Trophoblast cell (in vitro differentiated cells and primary cell): ENCODE measurements at places on chromosomes 6 and 20.
A peak's percentile ranks its signal among the peaks of the same experiment; 100 is the strongest.

- DNase-seq, result no peak
These were observed 101.4 kb downstream of the LRRC1 start for GRCh38 chr6:53896196-53896595.

GRCh38 chr20:23605867-23606651 lies at the start of gene CST9:
CST9 (minus strand) TSS chr20:23605917; CDS start chr20:23605864, 53 bp downstream.
- DNase-seq, result no peak

- peak; percentile 42 for DNase-seq
These were observed 59.9 kb downstream of the SLC22A2 start for GRCh38 chr6:160198606-160199211.

DNA sequence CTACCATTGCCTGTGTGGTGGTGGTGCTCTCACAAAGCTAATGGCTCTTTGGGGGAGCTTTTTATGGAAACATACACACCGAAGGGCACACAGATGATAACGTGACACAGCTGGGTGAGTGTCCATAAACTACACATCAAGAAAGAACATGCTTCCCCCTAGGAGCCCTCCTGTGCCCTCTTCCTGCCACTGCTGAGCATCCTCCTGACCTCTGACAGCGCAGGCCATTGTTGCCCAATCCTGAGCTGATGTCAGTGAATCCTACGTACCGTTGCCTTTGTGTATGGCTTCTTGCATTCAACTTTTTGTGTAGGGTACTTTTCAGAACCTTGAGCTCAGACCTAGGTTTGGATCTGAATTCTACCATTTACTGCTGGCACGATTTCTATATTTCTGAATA lies 65.8 kb upstream of the SLC22A1 start:
- DNase-seq, result no peak

GRCh38 chr6:63572747-63573075 lies 431 bp downstream of the LOC128125822 start:
- DNase-seq, result no peak

DNA sequence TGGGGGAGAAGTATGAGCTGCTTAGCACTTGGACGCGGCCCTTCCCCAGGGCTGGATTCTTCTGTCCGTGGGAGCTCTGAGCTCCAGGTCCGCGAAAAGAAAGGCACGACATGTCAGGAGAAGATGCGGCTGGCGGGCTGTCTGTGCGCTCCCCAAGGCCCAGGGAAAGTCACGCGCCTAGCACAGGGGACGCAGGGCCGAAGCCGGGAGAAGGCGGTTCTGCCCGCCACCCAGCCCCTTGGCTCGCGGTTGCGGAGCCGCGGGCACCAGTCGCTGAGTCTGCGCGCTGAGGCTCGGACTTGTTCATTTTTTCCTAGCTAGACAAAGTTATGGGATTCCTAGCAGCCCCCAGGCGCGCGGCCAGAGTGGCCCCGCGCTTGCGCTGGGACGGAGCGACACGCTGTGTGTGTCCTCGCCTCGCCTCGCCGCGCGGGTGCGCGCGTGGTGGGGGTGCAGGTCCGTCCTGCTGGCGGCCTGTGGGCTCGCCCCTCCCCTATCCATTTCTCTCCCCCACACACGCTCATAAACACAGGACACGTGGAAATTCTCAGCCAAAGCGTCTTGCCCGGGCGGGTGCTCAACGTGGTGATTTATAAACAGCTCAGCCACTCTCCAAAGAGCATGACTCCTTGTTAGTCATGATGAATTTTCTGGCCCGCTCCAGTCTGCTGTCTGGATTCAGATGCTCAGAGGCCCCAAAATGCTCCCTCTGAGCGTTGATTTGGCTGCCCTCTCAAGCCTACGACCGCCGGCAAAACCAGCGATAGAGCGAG lies 1.9 kb upstream of the POU3F2 start:
- no peak for DNase-seq

- no peak for DNase-seq
These were observed 410.2 kb downstream of the CDC5L start for GRCh38 chr6:44797746-44798145.

DNA sequence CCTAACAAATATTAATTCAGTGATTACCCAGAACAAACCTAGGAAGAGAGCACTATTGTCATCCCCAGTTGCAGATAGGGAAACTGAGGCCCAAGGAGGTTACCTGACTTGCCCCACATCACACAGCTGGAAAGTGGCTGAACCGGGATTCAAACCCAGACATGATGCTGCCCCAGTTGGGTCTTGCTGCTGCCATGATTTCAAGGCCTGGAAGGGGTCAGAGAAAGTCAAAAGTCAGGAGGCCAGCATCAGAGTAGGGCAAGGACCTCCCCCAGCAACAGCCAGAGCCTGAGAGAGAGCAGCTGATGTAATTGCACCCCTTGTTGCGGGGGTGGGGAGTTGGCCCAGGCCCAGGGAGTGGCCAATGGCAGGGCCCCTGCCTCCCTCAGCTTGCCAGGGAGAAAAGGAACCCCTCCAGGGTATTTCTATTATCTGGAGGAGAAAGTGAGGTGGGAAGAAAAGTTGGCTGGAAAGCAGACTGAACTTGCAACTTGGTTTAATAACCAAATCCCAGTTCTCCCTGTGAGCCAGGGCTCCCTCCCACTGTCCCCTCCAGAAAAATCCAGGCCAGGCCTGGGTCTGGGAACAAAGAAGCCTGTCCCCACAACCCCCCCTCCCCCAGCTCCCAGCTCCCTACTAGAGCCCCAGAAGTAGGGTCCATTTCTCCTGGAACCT lies 83.6 kb downstream of the MRPL14 start:
- DNase-seq, result no peak

DNA sequence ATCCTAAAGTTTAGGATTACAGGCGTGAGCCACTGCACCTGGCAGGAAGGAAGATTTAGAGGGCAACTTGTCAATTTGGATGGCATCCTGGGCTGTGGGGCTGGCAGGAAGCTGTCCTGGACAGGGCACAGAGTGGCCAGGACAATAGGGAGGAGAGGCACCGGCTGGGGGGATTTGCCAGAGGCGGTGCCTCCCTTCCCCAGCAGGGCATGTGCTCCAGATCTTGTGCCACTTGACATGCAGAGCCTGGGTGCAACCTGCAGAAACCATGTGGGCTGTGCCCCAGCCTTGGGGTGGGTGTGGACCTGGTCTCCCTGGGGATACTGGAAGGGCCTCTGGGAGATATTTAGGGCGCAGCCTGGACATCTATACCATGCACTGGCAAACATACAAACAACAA lies 58.6 kb upstream of the EEF1A1 start:
- no peak for DNase-seq

DNA sequence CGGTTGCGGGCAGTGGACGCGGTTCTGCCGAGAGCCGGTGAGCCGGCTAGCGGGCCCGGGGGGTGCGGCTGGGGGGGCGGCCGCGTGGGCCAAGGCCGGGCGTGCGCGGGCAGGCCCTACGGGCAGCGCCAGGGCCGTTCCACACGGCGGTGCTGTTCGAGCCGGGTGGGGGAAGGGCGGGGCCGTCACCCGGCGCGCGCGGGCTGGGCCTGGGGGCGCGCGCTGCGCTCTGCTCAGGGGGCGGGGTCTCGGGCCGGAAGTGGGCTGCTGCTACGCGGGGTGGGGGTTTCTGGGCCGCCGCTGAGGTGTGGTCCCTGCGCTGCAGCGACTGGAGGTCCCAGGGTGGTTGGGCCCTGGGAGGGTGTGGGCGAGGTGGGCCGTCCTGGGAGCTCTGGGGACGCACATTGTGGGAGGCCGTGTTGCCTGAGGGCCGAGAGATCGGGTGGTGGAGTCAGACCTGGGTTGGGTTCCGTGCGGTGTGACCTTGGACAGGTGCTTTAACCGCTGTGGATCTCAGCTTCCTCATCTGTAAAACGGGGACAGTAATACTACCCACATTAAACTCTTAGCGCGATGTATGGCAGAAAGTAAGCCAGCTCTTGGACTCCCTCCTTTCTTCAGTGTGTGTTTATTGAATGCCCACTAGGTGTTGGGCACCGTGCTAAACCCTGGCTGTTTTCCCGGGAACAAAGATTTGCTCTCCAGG lies 391 bp downstream of the MAPRE1 start:
- peak; percentile 22 for DNase-seq

- DNase-seq, result no peak
These were observed 111.0 kb downstream of the NOL4L start for GRCh38 chr20:32474009-32474716.

DNA sequence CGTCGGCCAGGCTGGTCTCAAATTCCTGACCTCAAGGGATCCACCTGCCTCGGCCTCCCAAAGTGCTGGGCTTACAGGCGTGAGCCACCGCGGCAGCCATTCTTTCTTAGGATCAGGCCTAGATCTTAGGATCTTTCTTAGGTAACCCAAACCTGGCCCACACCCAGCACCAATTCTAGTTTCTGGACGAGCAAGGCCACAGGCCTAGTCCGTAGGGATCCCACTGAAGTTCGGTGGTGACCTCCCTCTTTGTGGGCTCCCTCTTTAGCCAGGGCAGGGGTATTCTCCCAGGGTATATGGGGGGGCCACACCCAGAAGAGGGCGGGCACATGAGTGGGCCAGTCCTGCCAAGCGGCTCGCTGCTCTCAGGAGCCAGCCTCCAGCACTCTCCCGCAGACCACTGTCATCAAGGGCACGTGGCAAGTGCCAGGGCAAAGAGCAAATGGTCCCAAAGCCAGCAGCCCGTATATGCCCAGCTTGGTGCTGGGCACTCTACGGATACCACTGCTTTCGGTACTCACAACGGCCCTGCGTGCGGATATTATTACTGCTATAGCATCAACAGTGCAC lies 6.5 kb downstream of the PXDC1 start:
- DNase-seq, result no peak

DNA sequence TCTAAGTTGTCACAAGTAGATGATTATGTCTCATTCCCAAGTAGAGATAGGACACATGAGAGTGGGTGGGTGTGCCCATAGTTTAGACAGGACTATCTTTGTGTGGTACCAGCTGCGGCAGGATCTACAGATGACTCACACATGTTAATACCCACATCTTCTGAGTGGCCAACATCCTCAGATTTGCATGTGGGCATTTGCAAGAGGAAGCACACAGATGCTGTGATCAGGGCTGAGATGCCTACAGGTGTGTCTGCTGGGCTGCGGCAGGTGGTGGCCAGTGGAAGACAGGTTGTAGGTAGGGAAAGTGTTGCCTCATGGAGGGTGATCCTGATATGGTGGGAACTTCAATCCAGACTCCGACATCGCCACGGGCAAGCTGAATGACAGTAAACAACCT lies 50.8 kb downstream of the UTRN start:
- peak; percentile 64 for DNase-seq
